ENCODE measurements at places on chromosomes 1 and 21. TPM values are rescaled to one million over a fixed set of nuclear protein-coding genes. Genes with fewer than 3 reads are reported as not detected.

Gene ALX3
- not detected for total RNA-seq

Gene GJC2
- total RNA-seq: 0.63 TPM

Gene AMY1C
- total RNA-seq: not detected

Gene LAMC2
- total RNA-seq: not detected

Gene CTSS
- total RNA-seq: 117 TPM

Gene WNT9A
- total RNA-seq: 0.12 TPM

Gene POU3F1
- total RNA-seq: not detected

Gene PPIH
- total RNA-seq: 79.6 TPM

Gene ICOSLG
- total RNA-seq: 5.0 TPM

Gene BRINP3
- not detected for total RNA-seq

Gene ANKRD45
- total RNA-seq: not detected

Gene KCNA2
- 3.6 TPM for total RNA-seq
